ENCODE measurements at places on chromosomes 13 and 19.

- peak; percentile 97 for DNase-seq
Observed at GRCh38 chr19:5926641-5927440, 12.8 kb downstream of the CAPS start.

GRCh38 chr13:92649140-92649813 lies 577.3 kb upstream of the GPC6 start:
- DNase-seq = no peak

DNA sequence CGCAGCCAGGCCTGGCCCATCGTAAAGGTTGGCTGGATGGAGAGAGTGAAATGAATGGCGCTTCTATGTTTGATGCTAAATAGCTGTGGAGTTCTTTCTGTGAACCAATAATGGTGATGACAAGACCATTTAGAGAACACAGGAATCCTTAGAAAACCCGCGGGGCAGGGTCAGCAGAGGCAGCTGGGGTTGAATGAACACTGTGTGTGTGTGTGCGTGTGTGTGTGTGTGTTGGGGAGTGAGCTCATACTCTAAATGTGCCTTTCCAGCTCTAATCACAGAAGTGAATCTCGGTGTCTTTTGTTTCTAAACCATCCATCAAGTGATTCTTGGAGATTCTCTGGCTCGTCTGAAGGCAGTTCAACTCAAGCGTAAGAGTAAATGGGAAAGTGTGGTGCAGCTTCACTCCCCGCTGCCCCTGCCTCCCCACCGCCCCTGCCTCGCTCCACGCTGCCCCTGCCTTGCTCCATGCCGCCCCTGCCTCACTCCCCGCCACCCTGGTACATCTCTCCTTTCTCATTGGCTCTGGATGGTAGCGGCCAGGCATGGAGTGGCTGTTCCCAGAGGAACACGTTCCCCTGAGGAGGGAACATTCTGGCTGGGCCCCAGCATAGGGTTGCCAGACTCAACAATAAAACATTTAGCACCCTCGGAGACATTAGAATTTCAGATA lies 21.2 kb downstream of the TMPRSS9 start:
- no peak for DNase-seq

GRCh38 chr19:10219678-10220077 lies 11.5 kb downstream of the S1PR2 start:
- peak; percentile 43 for DNase-seq

GRCh38 chr19:50427997-50428425 lies 4.7 kb upstream of the MYBPC2 start:
- peak; percentile 69 for DNase-seq

DNA sequence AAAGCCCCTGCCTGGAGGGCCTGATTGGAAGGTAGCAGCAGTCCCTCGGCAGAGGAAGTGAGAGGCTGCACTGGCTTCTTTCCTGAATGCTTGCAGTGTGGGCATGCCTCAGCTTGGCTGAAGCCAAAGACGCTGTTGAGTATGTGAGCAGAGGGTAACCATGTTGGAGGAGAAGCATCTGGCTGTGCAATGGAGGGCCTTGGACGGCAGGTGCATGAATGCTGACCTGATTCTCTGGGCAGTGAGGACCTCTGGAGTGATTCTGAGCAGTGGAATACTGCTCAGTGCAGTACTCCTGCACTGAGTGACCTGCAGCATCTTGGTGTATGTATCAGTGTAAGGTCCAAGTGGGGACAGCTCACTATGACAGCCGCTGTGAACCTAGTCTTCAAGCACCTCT lies 46.9 kb downstream of the SOX1 start:
- DNase-seq = no peak

DNA sequence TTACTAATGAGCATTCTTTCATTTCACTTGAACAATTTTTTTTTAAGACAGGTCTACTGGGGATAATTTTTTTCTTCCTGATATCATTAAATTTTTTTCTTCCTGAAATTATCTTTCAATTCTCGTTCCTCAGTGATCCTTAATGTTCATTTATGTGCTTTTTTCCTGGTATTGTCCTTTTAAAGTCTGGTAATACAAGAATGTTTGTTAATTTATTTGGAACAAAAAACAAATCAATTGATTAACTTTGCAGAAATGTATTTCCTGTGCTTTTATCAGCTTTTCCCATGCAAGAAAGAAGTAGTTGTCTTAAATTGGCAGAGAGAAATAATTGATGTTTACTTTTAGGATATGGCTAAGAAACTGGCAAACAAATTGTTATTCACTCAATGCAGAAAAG lies 945.4 kb upstream of the MIR17HG start:
- no peak for DNase-seq

GRCh38 chr13:34863360-34864135 lies 78.5 kb upstream of the NBEA start:
- peak; percentile 79 for DNase-seq
